Bone marrow (tissue), 2 donors: ENCODE measurements at places on chromosomes 3 and 15.
A peak's percentile ranks its signal among the peaks of the same experiment; 100 is the strongest.

DNA sequence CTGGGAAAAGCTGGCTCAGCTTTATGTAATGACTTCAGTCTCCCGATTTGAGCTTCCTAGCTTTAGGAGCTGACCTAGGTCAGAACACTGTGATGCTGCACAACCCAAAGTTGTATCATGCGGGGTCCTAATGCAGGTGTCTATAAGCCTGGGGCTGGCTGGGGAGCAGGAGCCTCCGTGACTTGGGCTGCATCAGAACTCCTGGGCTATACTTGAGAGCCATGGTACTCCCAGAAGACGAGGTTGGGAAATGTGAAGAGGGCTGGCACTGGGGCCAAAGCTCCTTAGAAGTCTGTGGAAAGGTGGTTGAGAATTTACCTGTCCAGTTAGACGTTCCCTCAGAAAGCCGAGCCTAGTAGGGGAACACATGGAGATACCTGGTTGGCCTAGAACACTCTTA lies 57.0 kb downstream of the BSN start:
- DNase-seq: no peak

- DNase-seq: no peak
These were observed 16.4 kb downstream of the FSD2 start for GRCh38 chr15:82789491-82789890.

DNA sequence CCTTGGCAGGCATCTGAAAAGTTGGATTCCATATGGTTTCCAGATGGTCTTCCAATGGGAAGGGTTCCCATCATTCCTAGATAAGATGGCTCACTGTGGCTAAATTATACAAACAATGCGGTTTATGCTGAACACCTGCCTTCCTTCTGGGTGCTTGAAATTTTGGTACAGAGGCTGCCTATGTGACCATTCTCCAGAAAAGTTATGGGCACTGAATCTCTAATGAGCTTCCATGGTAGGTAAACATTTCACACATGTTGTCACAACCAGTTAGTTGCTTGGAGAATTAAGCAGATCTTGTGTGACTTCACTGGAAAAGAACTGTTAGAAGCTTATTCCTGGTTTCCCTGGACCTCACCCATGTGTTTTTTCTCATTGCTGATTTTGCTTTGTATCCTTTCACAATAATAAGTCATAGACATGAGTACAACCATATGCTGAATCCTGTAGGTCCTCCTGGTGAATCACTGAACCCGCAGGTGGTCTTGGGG lies 30.1 kb downstream of the PLOD2 start:
- DNase-seq: no peak

- DNase-seq: no peak
These were observed 5.1 kb downstream of the LSAMP start for GRCh38 chr3:116440196-116440595.

DNA sequence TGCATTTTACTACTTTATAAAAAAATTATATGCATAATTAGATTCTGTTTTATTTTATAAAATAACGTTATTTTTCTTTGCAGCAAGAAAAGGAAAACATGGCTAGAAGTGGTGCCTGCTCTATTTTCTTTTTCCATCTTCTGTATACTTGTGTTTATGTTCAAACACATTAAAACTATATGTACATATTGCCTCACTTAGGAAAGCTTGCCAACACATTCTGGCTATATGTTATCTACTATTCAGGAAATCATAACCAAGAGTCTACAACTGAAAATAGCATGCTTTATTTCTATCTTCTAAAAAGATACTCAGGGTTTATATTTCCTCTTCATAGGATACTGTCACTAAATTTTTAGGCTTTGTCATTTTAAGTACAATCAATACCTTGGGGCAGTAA lies 90.2 kb upstream of the KCNMB2 start:
- DNase-seq: no peak

- no peak for DNase-seq
These were observed 553.1 kb upstream of the PPP2R3A start for GRCh38 chr3:135412475-135412874.

DNA sequence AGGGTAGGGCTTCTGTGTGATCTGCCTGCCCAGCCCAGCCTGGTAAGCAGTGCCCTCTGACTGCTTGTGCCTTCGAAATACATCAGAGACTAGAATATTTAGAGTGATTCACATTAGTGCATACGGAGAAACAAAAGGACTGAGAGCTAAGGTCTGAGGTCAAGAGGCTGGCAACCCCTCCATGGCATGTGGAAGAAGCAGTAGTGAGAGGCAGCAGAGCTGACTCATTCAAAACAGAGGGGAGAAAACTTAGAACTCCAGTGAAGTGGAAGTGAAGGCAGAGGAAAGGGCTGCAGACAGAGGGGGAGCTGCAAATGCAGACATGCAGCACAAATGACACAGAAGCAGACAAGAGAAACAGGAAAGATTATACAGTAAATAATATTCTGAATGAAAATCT lies 61.6 kb downstream of the ULK4 start:
- no peak for DNase-seq

DNA sequence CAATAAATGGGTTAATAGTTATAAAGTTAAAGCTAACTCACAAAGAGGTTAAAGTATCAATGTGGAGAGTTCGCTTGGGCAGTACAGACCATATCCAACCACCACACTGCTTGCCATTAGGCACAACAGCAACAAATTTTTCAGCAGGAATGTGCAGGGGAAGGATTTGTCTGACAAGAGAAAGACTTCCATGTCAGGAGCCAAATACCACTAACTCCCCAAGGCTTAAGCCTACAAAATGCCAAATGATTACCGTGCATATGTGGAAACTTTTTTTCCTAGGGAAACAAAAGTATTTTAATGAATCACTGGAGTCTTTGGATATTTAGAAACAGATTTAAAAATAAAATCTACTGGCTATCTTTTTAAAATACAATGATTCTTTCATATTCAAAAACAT lies 8.1 kb downstream of the VGLL3 start:
- no peak for DNase-seq

DNA sequence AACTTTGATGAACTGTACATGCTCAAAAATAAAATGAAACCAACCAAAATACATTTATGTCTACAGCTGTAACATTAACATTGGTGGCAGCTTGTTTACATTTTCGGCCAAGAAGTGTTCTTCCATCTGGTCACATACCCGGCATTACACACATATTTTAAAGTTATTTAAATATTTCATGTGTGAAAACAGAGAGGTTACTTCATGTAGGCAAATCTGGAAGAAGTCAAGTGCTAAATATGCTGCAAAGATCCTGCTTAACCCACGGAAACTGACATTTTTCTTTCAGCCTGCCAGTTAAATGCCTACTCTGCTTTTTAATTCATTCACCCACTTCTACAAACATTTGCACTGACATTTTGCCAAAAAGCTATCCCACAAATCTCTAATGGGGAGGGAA lies 69.7 kb downstream of the MB21D2 start:
- no peak for DNase-seq

GRCh38 chr15:60110909-60111308 lies 106.8 kb downstream of the FOXB1 start:
- DNase-seq: no peak

DNA sequence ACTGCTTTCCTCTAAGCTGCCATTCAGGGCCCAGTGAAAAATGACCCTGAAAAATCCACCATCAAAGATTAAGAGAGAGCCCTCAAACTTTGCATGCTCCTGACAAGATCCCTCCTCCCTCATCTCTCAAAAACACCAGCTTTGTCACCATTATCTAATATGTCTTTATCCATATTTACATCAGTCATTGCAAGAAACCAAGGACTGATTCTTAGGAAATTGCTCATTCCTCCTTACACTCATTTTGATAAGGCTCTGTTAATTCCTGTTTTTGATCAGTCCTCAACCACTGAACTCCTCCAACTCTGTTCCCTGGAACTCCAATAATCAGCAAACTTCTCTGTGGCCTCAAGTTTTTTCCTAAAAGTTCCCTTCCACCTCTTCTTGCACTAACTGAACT lies 51.8 kb downstream of the CD200 start:
- no peak for DNase-seq

GRCh38 chr3:106276151-106276550 lies 407.3 kb upstream of the CBLB start:
- no peak for DNase-seq

DNA sequence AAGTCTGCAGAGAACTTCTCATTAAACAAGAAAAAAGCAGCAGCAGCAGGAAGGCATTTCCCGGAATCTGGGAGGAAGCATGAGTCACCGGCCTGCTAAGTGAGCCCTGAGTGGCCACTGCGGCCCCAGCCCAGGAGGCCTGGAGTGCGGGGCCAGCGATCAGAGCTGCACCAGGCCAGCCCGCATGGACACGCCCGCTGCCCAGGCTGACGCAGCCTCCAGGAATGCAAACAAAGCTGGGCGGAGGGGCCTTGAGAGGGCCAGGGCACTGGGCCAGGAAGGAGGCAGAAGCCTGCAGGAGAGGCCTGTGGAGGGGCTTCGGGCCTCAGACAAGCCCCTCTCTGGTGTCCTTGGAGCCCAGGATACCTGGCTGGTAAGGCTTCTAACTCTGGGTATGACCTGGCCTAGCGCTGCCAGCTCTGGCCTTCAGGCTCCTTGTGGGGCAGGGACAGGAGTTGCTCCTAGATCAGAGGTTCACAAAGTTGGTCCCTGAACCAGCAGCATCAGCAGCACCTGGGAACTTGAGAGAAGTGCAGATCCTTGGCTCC lies 101.2 kb downstream of the SMAD6 start:
- DNase-seq: peak; percentile 19

DNA sequence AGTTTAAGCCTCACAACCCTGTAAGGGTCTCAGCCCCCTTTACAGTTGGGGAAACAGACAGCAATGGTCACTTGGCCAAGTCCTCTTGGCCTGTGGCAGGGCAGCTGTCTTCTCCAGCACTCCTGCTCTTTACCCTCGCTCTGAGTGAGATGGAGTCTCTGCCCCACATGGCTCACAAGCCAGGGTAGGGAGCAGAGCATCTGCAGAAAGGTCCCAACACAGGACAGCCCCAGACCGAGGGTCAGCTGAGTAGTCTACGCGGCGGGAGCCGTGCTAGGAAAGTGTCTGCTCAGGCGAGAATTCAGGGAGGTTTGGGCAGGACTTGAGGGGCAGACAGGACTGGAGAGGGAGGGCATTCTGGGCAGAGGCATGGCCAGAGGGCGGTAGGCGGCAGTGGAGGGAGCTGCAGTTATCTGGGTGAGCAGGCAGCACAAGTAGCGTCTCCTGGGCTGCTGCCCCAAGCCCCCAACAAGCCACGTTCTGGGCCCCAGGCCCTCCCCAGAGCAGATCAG lies 18.3 kb upstream of the LAMP3 start:
- no peak for DNase-seq

DNA sequence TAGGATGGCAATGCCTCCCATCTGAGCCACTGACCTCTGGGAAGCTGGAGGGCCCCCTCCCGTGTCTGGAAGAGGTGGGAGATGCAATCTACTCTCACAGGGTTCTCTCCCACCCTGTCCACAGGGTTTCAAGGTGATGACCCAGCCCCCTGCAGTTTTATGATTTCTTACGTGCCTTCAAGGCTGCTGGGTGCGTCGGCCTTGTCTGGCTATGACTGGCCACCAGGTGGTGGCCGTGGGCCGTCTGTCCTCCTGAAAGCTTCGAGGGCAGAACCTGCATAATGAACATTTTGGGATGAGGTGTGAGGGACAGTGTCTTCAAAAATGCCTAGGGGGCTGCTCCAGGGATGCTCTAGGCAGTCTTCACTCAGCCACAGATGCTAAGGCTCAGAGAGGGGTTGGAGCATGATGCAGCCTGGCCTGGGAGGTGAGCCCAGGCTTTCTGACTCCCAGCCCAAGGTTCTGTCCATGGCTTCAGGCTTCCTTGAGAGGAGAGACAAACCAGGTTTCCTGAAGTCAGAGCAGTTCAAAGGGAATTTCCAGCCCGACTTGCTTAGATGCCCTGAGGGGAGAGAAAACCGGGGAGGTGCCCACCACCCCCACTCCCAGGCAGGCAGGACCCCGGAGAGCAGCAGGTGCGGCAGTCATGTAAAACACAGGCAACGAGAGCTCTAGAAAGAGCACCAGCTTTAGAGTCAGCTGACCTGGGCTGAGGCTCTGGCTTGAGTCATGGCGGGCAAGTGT lies 18.7 kb downstream of the ISG20 start:
- DNase-seq: no peak

DNA sequence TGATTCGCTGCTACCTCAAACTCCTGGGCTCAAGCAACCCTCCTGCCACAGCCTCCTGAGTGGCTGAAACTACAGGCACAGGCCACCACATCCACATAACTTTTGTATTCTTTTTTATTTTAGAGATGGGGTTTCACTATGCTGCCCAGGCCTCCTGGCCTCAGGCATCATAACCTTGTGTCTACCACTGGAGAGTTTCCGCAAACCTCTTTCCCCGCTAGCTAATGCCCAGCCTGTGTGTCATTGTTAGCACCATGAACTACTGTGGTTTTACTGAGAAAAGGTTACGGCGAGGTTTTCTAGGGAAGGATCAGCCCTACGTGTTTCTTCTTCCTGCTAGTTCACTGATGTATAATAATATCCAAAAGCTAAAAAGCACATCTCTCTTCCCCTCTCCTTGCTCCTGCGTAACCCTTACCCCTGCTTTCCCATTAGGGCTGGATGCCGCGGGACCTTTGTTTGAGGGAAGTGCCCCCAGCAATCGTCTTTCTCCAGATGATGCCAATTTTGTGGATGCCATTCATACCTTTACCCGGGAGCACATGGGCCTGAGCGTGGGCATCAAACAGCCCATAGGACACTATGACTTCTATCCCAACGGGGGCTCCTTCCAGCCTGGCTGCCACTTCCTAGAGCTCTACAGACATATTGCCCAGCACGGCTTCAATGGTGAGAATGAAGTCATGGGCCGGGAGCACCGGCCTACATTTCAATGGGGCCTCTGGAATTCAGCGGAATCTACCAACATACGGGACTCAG lies 113.7 kb downstream of the LIPC start:
- no peak for DNase-seq
